NCI-H1694 (cell line): ENCODE measurements at places on chromosomes 11 and 22.

DNA sequence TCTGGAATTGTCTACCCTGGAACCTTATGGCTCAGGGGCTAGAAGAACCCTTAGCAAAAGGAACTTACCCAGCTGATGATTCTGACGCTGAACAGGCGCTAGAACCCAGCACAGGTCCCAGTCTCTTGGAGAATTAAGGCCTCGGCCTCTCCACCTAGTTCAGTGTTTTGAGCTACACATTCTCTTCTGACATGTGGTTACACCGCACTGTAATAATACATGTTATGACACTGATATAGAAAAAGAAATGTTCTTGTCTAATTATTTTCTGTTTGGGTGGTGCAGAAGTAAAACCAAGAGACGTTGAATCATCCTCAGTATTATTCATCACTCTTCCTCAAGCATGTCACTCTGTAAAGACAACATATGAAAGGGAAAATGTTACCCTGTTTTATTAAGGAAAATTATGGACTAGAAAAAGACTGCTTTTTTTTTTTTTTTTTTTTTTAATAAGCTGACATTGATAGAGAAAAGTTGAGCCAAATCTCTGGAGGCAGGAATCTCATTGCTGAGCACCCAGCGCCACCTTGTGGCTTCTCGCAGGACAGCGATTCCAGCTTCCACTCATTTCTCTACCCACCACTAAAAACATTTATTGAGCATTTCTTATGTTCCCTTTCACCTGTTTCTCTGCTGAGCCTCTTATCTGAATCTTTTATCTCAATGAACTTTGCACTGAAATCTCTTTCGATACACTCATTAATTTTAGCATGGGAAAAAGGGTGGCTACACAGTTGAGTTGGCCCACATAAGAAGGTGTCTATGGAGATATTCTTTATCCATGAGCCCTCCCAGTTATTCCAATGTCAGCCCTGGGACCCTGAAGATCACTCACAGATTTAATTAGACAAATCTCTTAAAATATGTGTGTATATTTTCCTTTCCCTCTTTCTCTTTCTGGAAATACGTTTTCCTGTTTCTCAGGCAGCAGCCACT lies 12.6 kb upstream of the APLNR start:
- DNase-seq: peak; percentile 52

DNA sequence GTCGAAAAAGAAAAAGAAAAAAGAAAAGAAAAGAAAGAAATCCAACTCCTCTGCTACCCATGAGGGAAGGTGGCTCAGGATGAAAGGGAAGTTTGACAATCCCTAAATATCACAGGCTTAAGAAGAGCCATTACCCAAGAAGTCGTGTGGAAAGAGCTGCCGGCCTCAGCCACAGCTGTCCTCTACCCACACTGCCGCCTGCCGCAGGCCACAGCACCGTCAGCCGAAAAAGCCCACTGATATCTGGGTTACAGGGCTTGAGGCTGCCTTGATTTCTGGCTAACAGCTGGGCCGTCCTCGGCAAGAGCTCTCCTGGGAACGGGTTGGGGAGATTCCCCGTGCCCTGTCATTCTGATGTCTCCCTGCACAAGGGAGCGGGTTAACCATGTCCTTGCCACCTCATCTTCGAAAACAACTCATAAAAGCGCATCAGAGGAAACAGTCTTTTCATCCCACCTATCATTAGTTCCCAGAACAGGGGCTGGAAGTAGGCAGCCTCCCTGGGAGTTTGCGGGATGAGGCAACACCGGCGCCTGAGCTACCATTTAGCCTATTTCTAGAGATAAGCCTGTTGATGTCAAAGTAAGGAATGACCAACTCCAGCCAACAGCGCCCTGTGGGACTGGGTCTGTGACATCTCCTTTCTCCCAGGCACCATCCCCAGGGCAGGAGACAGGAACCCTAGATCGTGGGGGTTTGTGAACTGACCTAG lies 21.8 kb upstream of the SNX32 start:
- no peak for DNase-seq

GRCh38 chr11:12827929-12828812 lies 153.9 kb downstream of the TEAD1 start:
- no peak for DNase-seq

- DNase-seq: no peak
These were observed 487.0 kb downstream of the TBC1D22A start for GRCh38 chr22:47249370-47249928.

DNA sequence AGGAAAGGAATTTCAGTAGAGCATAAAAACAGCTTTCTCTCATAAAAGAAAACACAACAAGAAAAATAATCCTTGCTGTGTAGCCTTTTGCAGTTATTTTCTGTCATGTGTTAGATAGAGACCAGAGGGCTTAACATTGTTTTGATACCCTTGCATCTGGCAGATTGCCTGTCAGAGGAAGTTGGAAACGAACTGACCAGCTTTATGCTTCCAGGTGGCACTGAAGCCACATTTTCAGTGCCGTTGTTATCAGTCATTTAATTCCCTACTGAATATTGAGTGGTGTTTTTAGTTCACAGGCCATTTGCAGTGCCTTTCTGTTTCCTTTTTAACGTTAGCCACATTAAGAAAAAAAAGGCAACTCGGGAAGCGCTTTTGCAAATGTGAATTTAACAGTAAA lies 21.5 kb upstream of the RAG2 start:
- DNase-seq: no peak
